ENCODE measurements at places on chromosomes 16 and 17. TPM values are rescaled to one million over a fixed set of nuclear protein-coding genes. Genes with fewer than 3 reads are reported as not detected.

- peaks cover 2% of the 10 kb centered on the region for H3K4me1 ChIP-seq
- H3K4me3 ChIP-seq: peak overlapping the region; percentile 62
- no peak overlapping the region for H3K27ac ChIP-seq
- no peaks in the 10 kb centered on the region for H3K36me3 ChIP-seq
- H3K27me3 ChIP-seq: peaks cover 30% of the 10 kb centered on the region
Observed at GRCh38 chr17:40361925-40362695, 2.4 kb downstream of the GJD3 start.

GRCh38 chr17:82912484-82913089 lies 72.8 kb upstream of the ZNF750 start:
- H3K27me3 ChIP-seq: no peaks in the 10 kb centered on the region
- no peaks in the 10 kb centered on the region for H3K4me1 ChIP-seq
- H3K36me3 ChIP-seq: peaks cover 20% of the 10 kb centered on the region

DNA sequence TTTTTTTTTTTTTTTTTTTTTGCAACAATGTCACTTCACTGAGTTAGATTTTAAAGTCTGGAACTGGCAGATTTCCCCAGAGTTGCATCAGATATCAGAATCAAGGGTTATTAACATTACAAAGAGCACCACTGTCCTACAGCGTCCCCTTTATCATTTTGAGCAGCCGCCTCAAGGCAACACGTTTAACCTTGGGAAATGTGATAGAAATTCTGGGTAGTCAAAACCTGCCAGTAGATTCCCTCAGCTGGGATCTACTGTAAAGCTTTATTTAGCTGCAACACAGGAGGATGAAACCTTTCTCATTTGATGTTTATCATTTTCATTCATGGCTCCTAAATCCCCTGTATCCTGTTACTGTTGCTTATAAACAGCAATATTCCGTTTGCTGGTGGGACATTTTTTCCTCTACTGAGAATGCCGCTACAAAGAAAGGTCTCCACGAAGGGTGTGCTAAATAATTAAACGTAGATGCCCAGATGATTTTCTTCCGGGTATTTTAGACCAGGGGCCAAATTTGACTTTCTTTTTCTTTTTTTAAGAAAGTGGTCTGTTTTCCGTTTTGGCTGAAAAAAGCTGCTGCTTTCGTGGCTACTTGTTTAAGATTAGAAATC lies 436.1 kb upstream of the GOT2 start:
- peaks cover 27% of the 10 kb centered on the region for H3K4me1 ChIP-seq
- H3K36me3 ChIP-seq: no peaks in the 10 kb centered on the region
- no peak overlapping the region for H3K27ac ChIP-seq
- no peaks in the 10 kb centered on the region for H3K27me3 ChIP-seq

Gene CBFA2T3
- total RNA-seq: 12.9 TPM

Gene GUCY2D
- not detected for total RNA-seq

GRCh38 chr17:82242977-82243647 lies 14.3 kb downstream of the SLC16A3 start:
- no peak overlapping the region for H3K4me3 ChIP-seq
- H3K27ac ChIP-seq: no peak overlapping the region
- H3K27me3 ChIP-seq: no peaks in the 10 kb centered on the region
- no peak for DNase-seq
- peaks cover 3% of the 10 kb centered on the region for H3K4me1 ChIP-seq
- H3K36me3 ChIP-seq: peaks cover 20% of the 10 kb centered on the region

GRCh38 chr16:89300976-89301360 lies 83.5 kb downstream of the ZNF778 start:
- no peak for DNase-seq
- H3K4me1 ChIP-seq: peaks cover 7% of the 10 kb centered on the region
- peaks cover 13% of the 10 kb centered on the region for H3K36me3 ChIP-seq
- no peaks in the 10 kb centered on the region for H3K27me3 ChIP-seq
- H3K4me3 ChIP-seq: no peak overlapping the region
- H3K27ac ChIP-seq: peak overlapping the region; percentile 80

GRCh38 chr17:6596081-6596480 lies 39.7 kb upstream of the PITPNM3 start:
- peak overlapping the region; percentile 45 for H3K27ac ChIP-seq
- H3K4me1 ChIP-seq: peaks cover 37% of the 10 kb centered on the region
- peaks cover 37% of the 10 kb centered on the region for H3K36me3 ChIP-seq
- no peak for DNase-seq
- no peaks in the 10 kb centered on the region for H3K27me3 ChIP-seq
- no peak overlapping the region for H3K4me3 ChIP-seq

- H3K27ac ChIP-seq: no peak overlapping the region
- no peaks in the 10 kb centered on the region for H3K36me3 ChIP-seq
- H3K4me3 ChIP-seq: no peak overlapping the region
- H3K27me3 ChIP-seq: peaks cover 18% of the 10 kb centered on the region
Observed at GRCh38 chr16:24198807-24199533, 57.2 kb upstream of the CACNG3 start.

DNA sequence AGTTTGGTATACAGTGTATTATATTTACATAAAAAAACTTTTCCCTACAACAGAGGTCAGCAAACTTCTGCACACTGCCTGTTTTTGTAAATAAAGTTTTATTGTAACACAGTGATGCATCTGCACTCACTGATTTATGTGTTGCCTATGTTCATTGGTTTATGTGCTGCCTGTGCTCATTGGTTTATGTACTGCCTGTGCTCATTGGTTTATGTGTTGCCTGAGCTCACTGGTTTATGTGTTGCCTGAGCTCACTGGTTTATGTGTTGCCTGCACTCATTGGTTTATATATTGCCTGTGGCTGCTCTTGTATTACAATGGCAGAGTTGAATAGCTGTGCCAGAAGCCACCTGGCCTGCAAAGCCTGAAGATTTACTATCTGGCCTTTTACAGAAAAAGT lies 81.6 kb downstream of the MYH11 start:
- H3K4me3 ChIP-seq: no peak overlapping the region
- peaks cover 35% of the 10 kb centered on the region for H3K27me3 ChIP-seq
- no peaks in the 10 kb centered on the region for H3K36me3 ChIP-seq
- H3K4me1 ChIP-seq: no peaks in the 10 kb centered on the region
- DNase-seq: no peak

DNA sequence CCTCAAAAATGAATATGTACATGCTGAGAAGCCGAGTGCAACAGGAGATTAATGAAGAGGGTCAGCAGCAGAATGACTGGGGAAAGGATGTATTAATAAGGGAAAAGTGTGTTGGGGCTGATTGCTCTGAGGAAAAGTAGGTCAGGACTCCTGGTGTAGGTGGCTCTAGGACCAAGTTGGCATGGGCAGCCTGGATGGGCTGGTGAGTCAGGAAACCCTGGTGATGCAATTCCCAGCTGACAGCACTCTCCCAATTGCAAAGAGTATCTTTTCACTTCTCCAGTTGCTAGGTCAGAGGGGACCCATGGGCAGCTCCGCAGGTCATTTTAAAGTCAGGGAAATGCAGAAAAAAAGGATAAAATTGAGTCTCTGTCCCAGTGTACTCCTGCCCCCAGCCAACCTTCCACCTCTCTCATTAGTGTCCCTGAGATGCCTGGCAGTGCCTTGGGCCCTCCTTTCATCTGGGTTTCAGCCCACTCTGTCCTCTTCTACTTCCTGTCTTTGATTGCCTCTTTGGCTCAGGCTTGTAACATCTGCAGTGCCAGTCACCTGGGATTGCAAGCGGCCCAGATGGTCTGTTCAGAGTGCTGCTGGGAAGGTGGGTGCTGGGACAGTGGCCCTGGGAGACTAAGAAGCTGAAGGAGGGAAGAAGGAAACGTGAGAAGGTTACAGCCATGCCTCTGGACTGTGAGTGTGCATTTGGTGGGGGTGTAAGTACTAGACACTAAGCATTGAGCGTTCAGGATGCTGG lies 2177.2 kb downstream of the TP53TG3F start:
- no peaks in the 10 kb centered on the region for H3K36me3 ChIP-seq
- H3K27ac ChIP-seq: no peak overlapping the region
- no peaks in the 10 kb centered on the region for H3K27me3 ChIP-seq
- no peaks in the 10 kb centered on the region for H3K4me1 ChIP-seq
- DNase-seq: no peak

GRCh38 chr17:27701963-27702362 lies 71.0 kb downstream of the LGALS9 start:
- no peak for DNase-seq
- no peaks in the 10 kb centered on the region for H3K27me3 ChIP-seq
- no peak overlapping the region for H3K27ac ChIP-seq
- no peak overlapping the region for H3K4me3 ChIP-seq
- H3K4me1 ChIP-seq: no peaks in the 10 kb centered on the region

- peaks cover 19% of the 10 kb centered on the region for H3K4me1 ChIP-seq
- no peaks in the 10 kb centered on the region for H3K36me3 ChIP-seq
- H3K4me3 ChIP-seq: no peak overlapping the region
- no peak for DNase-seq
- no peak overlapping the region for H3K27ac ChIP-seq
Observed at GRCh38 chr16:10617662-10618420, 37.4 kb upstream of the EMP2 start.

DNA sequence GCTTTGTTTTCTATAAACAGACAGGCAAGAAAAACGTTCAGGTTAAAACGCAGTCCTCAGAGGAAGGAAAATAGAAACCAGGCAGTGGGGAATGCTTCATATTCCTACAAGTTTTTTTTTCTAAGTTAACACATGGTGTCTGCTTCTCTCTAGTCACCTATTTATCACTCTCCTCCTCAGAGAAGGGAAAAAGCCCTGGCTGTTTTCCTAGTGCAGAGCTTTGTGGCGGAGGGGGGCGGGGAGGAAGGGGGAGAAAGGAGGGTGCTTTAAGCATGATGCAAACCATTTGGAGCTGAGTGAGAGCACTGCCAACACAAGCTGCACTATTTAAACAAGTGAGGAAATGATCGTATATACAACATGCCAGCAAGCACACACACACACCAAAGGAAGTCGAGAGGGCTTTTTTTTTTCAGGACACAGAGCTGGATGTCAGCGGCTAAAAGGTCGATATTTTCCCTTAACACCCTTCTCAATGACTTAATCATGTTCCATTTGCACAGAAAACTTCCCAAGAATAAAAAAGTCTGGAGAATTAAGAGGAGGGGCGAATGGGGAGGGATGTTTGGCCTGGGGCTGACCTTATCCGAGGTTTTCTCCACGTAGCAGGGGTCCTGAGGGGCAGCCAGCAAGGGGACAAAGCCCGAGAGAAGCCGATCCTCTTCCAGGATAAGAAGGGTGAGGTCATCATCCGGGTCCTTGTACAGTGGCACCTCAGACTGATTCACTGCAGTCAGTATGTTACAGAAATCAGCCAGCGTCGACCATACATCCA lies 117.4 kb downstream of the HIC1 start:
- peaks cover 6% of the 10 kb centered on the region for H3K36me3 ChIP-seq
- peak overlapping the region; percentile 96 for H3K27ac ChIP-seq
- DNase-seq: no peak
- peaks cover 56% of the 10 kb centered on the region for H3K4me1 ChIP-seq
- H3K27me3 ChIP-seq: no peaks in the 10 kb centered on the region
- peak overlapping the region; percentile 47 for H3K4me3 ChIP-seq

GRCh38 chr17:21164216-21164615 lies 37.5 kb downstream of the DHRS7B start:
- no peaks in the 10 kb centered on the region for H3K27me3 ChIP-seq
- no peak overlapping the region for H3K4me3 ChIP-seq

Gene MAZ
- 347 TPM for total RNA-seq

DNA sequence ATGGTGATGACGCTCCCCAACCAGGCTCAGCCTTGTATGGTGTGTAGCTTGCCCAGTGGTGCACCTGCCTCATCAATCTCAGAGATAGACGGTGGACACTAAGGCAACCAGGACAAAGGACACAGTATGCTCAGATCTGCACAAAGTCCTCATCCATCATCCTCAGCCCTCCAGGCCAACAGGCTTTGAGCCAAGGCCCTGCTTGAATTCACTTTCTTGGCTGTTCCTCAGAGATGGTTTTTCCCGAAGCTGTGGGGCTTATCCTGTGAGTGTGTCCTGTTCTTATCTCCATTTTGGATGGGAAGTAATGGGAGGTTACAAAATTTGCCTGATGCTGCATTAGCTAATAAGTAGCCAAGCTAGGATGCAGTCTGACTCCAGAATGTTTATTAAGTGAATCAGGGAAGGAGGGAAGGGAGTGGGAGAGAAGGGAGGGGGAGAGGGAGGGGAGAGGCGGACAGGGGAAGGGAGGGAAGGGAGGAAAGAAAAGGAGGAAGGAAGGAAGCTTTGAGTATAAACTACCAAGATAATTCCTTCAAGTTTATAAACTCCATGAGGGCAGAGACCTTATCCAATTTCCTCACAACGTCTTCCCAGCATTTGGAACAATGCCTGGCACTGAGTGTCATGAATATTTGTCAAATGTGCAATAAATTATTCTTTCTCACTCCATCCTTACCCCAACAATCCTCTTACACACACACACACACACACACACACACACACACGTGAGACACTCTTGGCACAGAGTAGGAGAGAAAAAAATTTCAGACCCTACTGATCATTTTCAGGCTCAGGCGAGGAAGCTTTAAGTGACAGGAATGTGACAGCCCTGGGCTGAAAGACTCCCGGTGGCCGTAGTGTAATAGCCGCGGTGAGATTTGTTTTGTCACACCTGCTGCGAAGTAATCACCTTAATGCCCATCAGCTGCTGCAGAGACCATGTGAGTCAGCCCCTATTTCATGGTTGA lies 84.3 kb downstream of the BMERB1 start:
- no peak overlapping the region for H3K4me3 ChIP-seq
- no peak for DNase-seq
- no peaks in the 10 kb centered on the region for H3K36me3 ChIP-seq
- no peak overlapping the region for H3K27ac ChIP-seq
- peaks cover 8% of the 10 kb centered on the region for H3K27me3 ChIP-seq

Gene KRTAP2-3
- not detected for total RNA-seq

- peaks cover 3% of the 10 kb centered on the region for H3K4me1 ChIP-seq
- peaks cover 2% of the 10 kb centered on the region for H3K36me3 ChIP-seq
- DNase-seq: no peak
- no peaks in the 10 kb centered on the region for H3K27me3 ChIP-seq
Observed at GRCh38 chr17:59165933-59166342, 10.4 kb downstream of the PRR11 start.

Gene BRIP1
- total RNA-seq: 14.3 TPM

DNA sequence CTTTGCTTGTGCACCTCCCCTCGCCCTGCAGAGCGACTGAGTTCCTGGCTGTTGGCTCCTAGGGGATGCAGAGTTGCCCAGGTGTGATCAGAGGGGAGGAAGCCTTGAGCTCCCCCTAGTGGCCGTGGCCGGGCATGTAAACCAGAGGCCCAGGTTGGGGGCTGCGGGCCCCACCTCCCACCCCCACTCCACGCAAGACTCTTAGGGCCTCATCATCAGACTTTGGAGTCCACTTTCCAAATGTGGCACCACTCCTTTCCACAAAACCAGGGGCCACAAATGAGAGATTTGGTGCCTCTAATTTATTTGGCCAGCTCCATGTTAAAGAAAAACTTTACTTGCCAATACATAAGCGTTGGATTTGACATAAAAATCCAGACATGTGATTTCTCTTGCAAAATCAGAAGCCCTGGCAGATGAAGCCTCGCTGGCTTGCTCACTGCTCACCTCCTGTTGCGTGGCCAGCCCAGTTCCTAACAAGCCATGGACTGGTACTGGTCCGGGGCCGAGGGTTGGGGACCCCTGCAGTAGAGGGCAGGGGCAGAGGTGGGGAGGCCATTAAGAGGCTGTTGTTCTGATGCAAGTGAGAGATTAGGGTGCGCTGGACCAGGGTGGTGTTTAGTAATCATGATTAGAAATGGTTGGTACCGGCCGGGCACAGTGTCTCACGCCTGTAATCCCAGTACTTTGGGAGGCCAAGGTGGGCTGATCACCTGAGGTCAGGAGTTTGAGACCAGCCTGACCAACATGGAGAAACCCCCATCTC lies 28.7 kb upstream of the GAS7 start:
- H3K27ac ChIP-seq: no peak overlapping the region
- DNase-seq: peak; percentile 19
- peaks cover under 1% of the 10 kb centered on the region for H3K4me1 ChIP-seq

- no peak overlapping the region for H3K27ac ChIP-seq
- H3K4me1 ChIP-seq: peaks cover 52% of the 10 kb centered on the region
- no peak overlapping the region for H3K4me3 ChIP-seq
- DNase-seq: no peak
- H3K36me3 ChIP-seq: peaks cover 2% of the 10 kb centered on the region
Observed at GRCh38 chr17:61160204-61160603, 239.4 kb upstream of the TBX2 start.
